ENCODE measurements at places on chromosomes 16 and 17.

DNA sequence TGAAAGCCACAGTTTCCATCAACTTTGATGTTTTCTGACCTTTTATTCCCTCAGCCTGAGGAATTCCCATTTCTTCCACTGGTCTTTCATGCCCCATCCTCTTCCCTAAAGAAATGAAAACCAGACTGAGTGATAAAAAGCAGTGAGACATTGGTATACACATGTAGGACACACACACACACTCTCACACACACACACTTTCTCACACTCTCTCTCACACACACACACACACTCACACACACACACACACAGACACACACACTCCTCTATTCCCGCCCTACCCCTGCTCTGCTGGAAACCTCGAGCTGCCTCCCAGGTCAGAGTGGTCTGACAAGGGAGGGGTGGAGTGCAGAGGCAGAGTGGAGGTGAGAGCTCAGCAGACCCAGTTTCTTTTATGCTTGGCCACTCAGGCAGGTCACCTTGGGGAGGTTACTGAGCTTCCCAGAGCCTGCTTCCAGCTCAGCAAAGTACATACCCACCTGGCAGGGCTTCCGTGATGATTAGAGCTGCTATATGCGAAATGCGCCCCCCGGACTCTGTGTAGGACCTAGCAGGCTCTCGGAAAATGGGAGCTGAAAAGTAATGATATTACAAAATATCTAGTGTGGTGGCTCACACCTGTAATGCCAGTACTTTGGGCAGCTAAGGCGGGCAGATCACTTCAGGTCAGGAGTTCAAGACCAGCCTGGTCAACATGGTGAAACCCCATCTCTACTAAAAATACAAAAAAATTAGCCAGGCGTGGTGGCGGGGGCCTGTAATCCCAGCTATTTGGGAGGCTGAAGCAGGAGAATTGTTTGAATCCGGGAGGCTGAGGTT, 30.7 kb downstream of the CCR7 start:
- no peak for DNase-seq

- DNase-seq: no peak
Measured at GRCh38 chr17:66437476-66438026, 135.1 kb downstream of the PRKCA start.

DNA sequence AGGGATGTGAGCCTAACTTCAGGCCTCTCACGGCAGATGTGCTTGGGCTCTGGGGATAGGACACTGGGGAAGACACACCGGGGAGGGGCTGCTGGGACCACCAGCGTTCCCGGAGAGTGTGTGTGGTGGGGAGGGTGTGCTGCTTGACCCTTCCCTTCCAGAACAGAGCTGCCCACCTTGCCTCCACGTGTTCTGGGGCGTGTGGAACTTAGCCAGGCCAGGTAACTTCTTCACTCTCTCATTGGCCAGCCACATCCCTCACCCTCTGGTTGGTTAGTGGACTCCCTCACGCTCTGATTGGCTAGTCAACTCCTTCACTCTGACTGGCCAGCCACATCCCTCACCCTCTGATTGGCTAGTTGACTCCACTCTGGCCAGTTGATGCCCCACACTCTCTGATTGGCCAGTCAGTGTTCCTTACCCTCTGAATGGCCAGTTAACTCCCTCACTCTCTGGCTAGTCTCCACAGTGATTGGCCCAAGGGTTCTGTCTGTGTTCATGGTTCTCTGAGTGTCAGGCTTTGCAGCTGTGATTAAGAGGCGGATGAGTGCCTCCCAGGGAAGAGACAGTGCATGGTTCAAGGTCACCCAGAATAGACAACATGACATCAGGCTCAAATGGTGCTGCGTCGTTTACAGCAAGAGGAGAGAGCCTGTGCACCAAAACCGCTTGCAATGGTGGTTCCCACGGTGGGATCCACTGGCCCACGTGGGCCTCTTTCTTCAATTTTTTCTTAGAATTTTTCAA, 10.0 kb downstream of the TMEM235 start:
- peak; percentile 9 for DNase-seq

GRCh38 chr17:3641717-3642486, 5.3 kb downstream of the CTNS start:
- DNase-seq: no peak

GRCh38 chr17:3527896-3528295, 29.7 kb downstream of the TRPV3 start:
- DNase-seq: no peak

- no peak for DNase-seq
Measured at GRCh38 chr16:20309786-20310185, 17.5 kb downstream of the GP2 start.

Data from GM04503 (cell line).